ENCODE measurements at places on chromosomes 7 and 10.
A peak's percentile ranks its signal among the peaks of the same experiment; 100 is the strongest.

GRCh38 chr7:39069031-39069430 is 91.3 kb downstream of the POU6F2 start:
- DNase-seq, result no peak

GRCh38 chr7:155753446-155753965 is 58.8 kb downstream of the SHH start:
- no peak for DNase-seq

GRCh38 chr7:95859429-95859828 is 87.1 kb downstream of the DYNC1I1 start:
- DNase-seq, result peak; percentile 89

- no peak for DNase-seq
These were observed 883.8 kb downstream of the LRMDA start for GRCh38 chr10:76315240-76315639.

- DNase-seq, result no peak
These were observed 32.5 kb downstream of the MAP3K8 start for GRCh38 chr10:30466445-30466844.

Measured in HT1080 (cell line).